ENCODE measurements at places on chromosomes 4 and X. TPM values are rescaled to one million over a fixed set of nuclear protein-coding genes. Genes with fewer than 3 reads are reported as not detected.

Gene DGAT2L6
- total RNA-seq, result not detected

Gene SPANXA1
- not detected for total RNA-seq

Gene ARSD
- 11.7 TPM for total RNA-seq

Gene WDFY3
- 7.9 TPM for total RNA-seq

Gene CT47A7
- total RNA-seq, result not detected
